ENCODE measurements at places on chromosomes 2 and 18. TPM values are rescaled to one million over a fixed set of nuclear protein-coding genes. Genes with fewer than 3 reads are reported as not detected.
A peak's percentile ranks its signal among the peaks of the same experiment; 100 is the strongest.

GRCh38 chr2:24072259-24072658 lies 3.9 kb downstream of the SF3B6 start:
- H3K36me3 ChIP-seq, result peaks cover 44% of the 10 kb centered on the region
- no peak for DNase-seq
- H3K27ac ChIP-seq, result no peak overlapping the region
- no peak overlapping the region for H3K4me3 ChIP-seq
- H3K27me3 ChIP-seq, result no peaks in the 10 kb centered on the region
- H3K4me1 ChIP-seq, result peaks cover 5% of the 10 kb centered on the region

DNA sequence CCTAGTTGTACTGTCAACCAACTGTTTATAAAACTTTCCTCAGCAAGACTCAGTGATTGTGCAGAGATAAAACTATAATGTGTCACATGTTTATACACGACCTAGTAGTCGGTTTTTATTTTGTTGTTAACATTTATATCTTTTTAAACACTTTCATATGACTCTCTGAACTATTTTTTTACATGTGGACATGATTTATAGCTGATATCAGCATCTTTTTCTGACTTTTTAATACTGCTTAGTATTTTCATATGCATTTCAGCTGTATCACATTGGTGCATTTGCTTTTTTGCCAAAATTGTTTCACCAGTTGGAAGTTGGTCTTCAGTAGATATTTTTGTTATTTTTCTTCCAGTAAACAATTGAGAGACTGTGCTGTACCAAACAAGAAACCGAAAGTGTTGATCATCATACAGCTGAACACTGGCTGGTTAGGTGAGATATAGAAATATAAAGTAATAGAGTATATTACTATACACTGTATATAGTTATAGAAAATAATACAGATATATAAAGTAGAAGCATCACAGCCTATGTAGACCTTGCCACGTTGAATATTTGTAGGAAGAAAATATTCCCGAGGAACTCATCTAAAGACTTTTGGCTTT lies 154.2 kb downstream of the KCTD1 start:
- H3K4me1 ChIP-seq, result no peaks in the 10 kb centered on the region
- no peak overlapping the region for H3K27ac ChIP-seq
- no peak overlapping the region for H3K4me3 ChIP-seq
- no peaks in the 10 kb centered on the region for H3K27me3 ChIP-seq

- H3K27ac ChIP-seq, result peak overlapping the region; percentile 37
- DNase-seq, result peak; percentile 89
- no peaks in the 10 kb centered on the region for H3K27me3 ChIP-seq
- H3K36me3 ChIP-seq, result peaks cover 39% of the 10 kb centered on the region
Observed at GRCh38 chr18:2906704-2907549, 60.1 kb downstream of the EMILIN2 start.

The SPOPL gene
- 4.8 TPM for polyA plus RNA-seq

- peaks cover 99% of the 10 kb centered on the region for H3K27me3 ChIP-seq
- no peak overlapping the region for H3K4me3 ChIP-seq
- H3K4me1 ChIP-seq, result peaks cover 43% of the 10 kb centered on the region
- DNase-seq, result no peak
Observed at GRCh38 chr2:176091329-176092258, 927 bp upstream of the HOXD13 start.

DNA sequence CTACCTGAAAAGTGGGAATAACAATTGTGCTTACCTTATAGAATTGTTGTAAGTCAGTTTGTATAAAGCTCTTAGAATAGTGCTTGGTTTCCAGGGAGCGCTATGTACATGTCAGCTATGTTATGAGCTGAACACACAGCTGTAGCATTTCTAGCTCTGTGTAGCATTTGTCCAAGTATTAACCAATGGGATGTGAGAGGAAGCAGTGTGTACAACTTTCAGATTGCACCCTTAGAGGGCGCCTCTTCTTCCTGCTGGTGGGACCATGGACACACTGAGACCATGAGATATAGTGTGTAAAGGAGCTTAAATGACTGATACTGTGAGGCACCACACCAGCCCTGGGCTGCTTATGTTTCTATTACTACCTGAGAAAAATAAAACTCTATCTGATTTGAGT lies 380.2 kb downstream of the LNPK start:
- H3K27me3 ChIP-seq, result no peaks in the 10 kb centered on the region
- H3K36me3 ChIP-seq, result no peaks in the 10 kb centered on the region
- no peak overlapping the region for H3K4me3 ChIP-seq
- DNase-seq, result no peak
- H3K27ac ChIP-seq, result no peak overlapping the region
- H3K4me1 ChIP-seq, result no peaks in the 10 kb centered on the region

The UGT1A7 gene
- not detected for polyA plus RNA-seq

- DNase-seq, result peak; percentile 97
- H3K36me3 ChIP-seq, result no peaks in the 10 kb centered on the region
- H3K27me3 ChIP-seq, result peaks cover 35% of the 10 kb centered on the region
- H3K4me1 ChIP-seq, result peaks cover 37% of the 10 kb centered on the region
Observed at GRCh38 chr2:12716282-12717190, at the start of gene TRIB2. Gene TRIB2 (plus strand): TSS chr2:12716936. CDS start chr2:12718308, 1,372 bp downstream.

The GCFC2 gene
- 27.7 TPM for polyA plus RNA-seq

The REG3A gene
- polyA plus RNA-seq, result 0.93 TPM

DNA sequence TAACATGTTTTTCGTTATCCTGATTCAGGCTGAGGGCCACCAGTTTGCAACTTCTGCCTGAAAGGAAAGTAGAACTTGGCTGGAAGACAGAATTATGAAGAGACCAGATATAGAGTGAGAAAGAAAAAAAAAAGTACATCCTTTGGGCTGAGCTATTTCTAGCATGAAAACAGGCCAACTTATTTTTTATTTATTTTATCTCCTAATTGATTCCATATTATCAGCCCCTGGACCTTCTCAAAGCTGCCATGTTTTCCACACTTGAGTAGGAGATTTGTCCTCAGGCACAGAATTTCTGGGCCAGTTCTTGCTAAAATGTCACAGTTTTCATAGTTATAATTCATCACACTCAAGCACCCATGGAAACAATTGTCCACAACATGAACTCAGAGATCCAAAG lies 586.8 kb upstream of the CNTNAP5 start:
- no peak overlapping the region for H3K27ac ChIP-seq
- no peaks in the 10 kb centered on the region for H3K36me3 ChIP-seq
- no peaks in the 10 kb centered on the region for H3K4me1 ChIP-seq
- no peak overlapping the region for H3K4me3 ChIP-seq

DNA sequence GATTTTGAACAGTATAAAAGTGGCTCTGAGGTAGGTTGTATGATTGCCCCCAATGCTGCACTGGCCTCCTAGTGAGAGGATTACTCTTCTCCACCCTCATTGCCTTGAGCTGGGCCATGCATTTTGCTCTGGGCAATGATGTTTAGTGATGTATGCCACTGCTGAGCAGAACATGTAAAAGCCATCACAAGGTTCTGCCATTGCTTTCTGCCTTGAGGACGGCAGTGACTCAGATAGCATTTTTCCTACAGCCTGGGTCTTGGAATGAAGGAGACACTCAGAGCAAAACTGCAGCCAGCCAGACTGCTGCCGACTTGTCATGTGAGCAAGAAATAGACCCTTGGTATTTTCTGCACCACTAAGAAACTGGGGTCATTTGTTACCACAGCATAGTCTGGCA lies 27.6 kb downstream of the GPATCH11 start:
- no peak overlapping the region for H3K4me3 ChIP-seq
- DNase-seq, result no peak
- no peaks in the 10 kb centered on the region for H3K27me3 ChIP-seq
- no peak overlapping the region for H3K27ac ChIP-seq

DNA sequence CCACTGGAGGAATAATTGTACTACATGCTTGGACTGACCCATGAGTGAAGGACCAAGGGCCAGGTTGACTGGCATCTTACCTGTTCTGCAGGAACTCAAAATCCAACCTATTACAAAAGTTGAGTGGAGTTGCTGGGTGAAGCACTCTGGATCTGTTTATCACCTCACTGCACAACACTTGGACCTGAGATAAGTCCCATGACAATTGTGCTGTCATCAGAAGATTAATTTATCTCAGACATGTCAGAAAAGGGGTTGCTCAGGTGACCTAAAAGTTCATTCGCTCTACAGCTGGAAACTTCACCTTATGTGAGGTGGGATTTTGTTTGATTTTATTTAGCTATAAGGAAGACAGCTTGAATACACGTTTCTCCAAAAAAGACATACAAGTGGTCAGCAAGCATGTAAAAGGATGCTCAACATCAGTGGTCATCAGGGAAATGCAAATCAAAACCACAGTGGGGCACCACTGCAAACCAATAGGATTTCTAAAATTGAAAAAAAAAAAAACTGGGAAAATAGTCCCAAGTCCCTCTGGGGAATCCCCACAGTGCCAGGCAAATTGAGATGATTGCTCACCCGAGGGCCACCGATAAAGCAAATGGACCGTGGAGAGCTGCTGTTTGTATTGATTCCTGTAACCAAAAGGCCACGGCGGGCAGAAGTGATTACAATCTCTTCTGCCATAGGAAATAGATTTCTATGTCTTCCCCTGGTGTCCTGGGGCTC lies 65.8 kb upstream of the SLC35F5 start:
- H3K4me3 ChIP-seq, result no peak overlapping the region
- H3K36me3 ChIP-seq, result no peaks in the 10 kb centered on the region

The ALK gene
- not detected for polyA plus RNA-seq

The EHD3 gene
- polyA plus RNA-seq, result 4.6 TPM

The ALLC gene
- not detected for polyA plus RNA-seq

The SKOR2 gene
- not detected for polyA plus RNA-seq

DNA sequence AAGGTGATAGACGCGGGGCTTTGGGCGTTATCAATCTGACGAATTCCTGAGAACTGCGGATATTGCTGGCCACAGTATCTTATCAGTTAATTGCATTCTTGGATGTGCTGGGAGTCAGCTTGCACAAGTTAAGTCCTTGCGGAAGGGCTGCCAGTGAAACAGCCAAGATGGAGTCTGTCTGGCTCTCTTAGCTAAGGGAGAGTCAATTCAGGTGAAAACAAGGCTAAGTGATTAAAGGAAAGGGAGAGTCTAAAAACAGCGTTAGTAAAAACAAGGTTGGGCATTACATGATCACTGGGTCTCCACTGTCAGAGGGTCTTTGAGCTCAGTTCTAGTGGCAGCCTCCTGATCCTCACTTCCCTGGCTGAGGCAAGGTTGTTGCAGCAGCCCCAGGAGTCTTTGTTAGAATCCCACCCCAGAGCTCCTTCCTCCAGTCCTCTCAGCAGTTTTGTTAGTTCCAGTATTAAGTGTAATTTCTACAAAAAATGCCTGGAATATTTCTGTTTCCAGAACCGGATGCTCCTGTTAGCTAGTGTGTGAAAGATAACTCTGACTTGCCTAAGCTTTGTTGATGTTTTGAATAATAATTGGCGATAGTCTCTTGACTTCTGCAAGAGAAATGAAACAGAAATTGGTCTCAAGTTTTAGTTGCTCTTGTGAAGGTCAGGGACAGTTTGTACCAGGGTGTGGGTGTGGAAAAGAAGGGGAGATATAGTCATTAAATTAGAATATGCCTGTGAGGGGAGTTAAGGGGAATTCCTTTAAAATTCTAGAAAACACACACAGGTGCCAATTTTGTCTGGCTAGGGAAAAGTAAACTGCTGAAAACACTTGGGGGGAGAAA lies 10.6 kb downstream of the CFLAR start:
- H3K4me3 ChIP-seq, result no peak overlapping the region
- H3K4me1 ChIP-seq, result peaks cover 100% of the 10 kb centered on the region
- no peaks in the 10 kb centered on the region for H3K36me3 ChIP-seq
- DNase-seq, result no peak
- no peaks in the 10 kb centered on the region for H3K27me3 ChIP-seq

DNA sequence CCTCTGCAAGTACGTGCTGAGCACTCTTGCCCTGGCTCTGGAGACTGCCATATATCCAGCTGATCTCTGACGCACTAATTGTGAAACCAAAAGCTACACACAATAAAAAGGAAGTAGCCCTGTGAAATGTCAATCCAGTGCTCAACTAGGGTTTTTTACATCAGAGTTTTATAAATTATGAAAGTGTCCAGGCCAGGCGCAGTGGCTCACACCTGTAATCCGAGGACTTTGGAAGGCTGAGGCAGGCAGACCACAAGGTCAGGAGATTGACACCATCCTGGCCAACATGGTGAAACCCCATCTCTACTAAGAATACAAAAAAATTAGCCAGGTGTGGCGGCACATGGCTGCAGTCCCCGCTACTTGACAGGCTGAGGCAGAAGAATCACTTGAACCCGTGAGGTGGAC lies 24.5 kb upstream of the PEX13 start:
- no peaks in the 10 kb centered on the region for H3K36me3 ChIP-seq
- peak overlapping the region; percentile 53 for H3K27ac ChIP-seq
- H3K4me1 ChIP-seq, result peaks cover 38% of the 10 kb centered on the region
- H3K4me3 ChIP-seq, result peak overlapping the region; percentile 12
- peak; percentile 79 for DNase-seq

The SPHKAP gene
- not detected for polyA plus RNA-seq

The TMEM200C gene
- polyA plus RNA-seq, result 0.09 TPM

DNA sequence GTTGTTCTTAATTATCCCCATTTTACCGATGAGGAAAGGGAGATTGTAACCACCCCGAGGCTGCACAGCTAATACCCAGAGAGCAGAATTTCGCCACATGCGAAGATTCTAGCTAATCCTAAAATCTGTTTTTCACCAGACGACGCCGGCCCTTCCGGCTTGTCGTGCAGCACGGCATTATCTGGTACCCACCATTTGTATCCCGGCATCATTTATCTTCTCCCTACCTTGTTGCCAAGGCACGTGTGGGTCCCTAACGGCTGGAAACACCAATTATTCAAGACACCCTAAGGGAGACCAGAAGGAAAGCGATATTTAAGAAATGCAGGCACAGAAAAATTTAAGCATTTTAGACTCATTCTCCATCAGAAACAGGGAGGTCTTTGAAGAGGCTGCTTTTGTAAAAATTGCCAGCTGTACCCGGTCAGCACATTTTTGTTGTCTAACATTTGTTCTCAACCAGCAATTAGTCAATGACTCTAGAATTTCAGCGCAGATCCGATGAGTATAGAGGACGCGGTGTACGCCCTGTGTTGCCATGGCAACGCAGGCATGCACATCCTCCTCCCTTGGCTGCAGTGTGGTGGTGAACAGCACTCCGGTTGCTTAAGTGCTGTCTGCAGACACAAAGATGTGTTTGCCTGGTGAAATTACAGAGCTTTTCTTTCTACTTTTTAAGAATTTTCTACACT lies 111.6 kb downstream of the AGAP1 start:
- no peak overlapping the region for H3K4me3 ChIP-seq
- peaks cover 3% of the 10 kb centered on the region for H3K4me1 ChIP-seq
- DNase-seq, result no peak
- no peak overlapping the region for H3K27ac ChIP-seq
- H3K27me3 ChIP-seq, result no peaks in the 10 kb centered on the region
- H3K36me3 ChIP-seq, result no peaks in the 10 kb centered on the region

DNA sequence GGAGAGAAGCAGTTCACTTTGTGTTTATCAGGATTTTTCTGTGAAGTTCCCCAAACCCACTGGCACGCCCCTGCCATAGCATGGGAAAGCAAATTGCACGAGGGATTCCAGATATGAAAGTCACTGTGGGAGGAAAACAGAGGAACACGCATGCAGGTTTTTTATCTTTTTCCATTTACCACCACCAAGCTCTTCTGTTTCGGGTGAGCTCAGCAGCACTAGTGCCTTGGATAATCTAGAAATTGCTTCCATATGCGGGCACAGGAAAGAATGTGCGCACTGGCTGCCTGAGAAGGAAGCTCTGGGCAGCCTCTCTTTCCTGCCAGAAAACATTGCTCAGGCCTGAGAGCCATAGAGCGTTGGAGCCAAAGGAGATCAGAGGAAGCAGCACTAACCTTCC lies 65.9 kb upstream of the WIPF1 start:
- peak overlapping the region; percentile 16 for H3K27ac ChIP-seq
- H3K4me1 ChIP-seq, result peaks cover 48% of the 10 kb centered on the region
- no peak for DNase-seq
- H3K36me3 ChIP-seq, result no peaks in the 10 kb centered on the region

The SIX3 gene
- polyA plus RNA-seq, result not detected

- no peaks in the 10 kb centered on the region for H3K4me1 ChIP-seq
- no peak for DNase-seq
- no peak overlapping the region for H3K27ac ChIP-seq
Observed at GRCh38 chr2:173199294-173199693, 123.6 kb downstream of the MAP3K20 start.

The CCDC85A gene
- polyA plus RNA-seq, result 0.08 TPM
